ENCODE measurements at places on chromosomes 2 and 18. TPM values are rescaled to one million over a fixed set of nuclear protein-coding genes. Genes with fewer than 3 reads are reported as not detected.

GRCh38 chr18:48897531-48897930 is 53.2 kb downstream of the SMAD7 start:
- DNase-seq, result peak; percentile 46

DNA sequence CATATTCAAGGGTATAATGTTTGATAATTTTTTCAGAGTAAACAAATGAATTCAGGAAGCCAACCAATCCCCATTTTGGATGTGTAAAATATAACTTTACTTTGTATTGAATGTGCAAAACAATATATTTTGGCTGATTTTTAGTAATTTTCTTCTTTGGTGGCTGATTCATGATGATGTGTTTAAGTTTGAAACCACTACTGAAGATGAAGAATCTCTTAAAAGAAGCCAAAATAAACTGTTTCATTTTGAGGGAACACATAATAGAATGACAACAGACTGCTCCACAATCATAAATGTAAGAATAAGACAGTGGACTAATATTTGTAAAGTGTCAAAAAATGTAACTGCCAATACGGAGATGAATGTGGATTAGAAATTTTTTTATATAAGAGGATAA is 52.5 kb upstream of the TRIM43 start:
- DNase-seq, result no peak

DNA sequence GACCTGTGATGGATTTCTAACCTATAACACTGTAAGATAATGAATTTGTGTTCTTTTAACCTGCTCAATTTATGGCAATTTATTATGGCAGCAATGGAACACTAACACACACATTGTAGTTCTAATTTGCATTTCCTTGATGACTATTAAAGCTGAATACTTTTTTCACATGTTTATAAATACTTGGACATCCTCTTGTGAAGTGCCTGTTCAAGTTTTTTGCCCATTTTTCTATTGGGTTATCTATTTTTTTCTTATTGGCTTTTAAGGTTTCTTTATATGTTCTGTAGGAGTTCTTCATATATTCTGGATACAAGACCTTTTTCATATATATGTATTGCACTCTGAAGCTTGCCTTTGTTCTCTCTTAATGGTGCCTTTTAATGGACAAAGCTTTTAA is 128.5 kb upstream of the PGAP1 start:
- no peak for DNase-seq

The GPAT2 gene
- 3.9 TPM for total RNA-seq

The MYCN gene
- total RNA-seq, result not detected

The SERPINB3 gene
- not detected for total RNA-seq
